Caudate nucleus (tissue), 63 donors: ENCODE measurements at places on chromosomes 7 and 10.

- DNase-seq = no peak
These were observed 23.4 kb downstream of the COX15 start for GRCh38 chr10:99708428-99709012.

- DNase-seq = no peak
These were observed 442.0 kb downstream of the SORCS1 start for GRCh38 chr10:106722524-106722923.

GRCh38 chr10:15859509-15859905, 800 bp downstream of the MINDY3 start:
- DNase-seq = no peak

GRCh38 chr7:132544999-132545398, 31.3 kb downstream of the PLXNA4 start:
- no peak for DNase-seq

GRCh38 chr7:33339074-33339790, 209.9 kb downstream of the BBS9 start:
- no peak for DNase-seq

DNA sequence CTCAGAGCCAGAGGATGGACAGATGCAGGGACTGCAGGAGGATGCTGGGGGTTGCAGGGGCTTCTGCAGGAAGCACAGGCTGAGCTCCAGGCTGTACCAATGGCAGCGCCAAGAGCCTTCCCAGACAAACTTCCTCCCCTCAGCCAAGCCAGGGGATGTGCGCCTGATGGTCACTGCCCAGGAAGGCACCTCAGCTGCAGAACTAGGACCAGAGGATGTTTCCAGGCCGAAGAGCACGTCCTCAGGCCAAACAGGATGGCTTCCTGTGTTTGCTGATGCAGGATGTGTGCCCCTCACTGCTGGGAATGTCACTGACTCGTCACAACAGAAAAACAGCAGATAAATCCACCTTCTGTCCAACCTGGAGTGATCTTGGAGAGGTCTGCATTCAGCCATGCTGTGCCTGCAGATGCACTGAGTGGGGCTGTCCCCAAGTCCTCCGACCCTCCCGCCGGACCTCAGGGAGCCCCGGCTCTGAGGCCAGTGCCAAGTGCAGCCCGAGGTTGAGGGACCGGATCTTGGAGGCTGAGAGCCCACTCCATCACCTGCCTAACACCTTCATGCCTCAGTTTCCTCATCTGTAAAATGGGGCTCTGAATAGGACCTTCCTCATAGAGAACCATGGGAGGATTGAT, 152.5 kb upstream of the CHST15 start:
- DNase-seq = no peak

DNA sequence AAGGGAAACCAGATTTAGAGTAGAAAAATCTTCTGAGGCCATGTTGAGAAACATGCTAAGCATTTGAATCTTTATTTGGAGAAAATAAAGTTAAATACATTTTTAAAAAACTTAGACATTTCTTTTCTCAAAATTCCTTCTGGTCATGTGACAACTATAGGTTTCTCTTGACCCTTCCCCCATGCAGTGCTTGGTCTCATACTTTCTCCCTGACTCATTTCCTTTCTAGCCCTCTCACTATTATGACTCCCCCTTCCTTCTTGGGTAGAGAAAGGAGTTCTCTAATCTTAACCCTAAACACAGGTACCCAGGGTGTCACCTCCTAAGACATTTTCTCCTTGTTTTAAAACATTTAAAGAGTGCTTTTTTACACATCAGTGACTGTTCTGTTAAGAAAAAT, 179.5 kb upstream of the TMEM106B start:
- no peak for DNase-seq

- no peak for DNase-seq
These were observed at the start of gene CUX1 for GRCh38 chr7:101817471-101818286. Gene CUX1 (plus strand): TSS chr7:101817626. CDS start chr7:101817640, 14 bp downstream.

GRCh38 chr7:27164045-27164366, 1.3 kb downstream of the HOXA9 start:
- no peak for DNase-seq

DNA sequence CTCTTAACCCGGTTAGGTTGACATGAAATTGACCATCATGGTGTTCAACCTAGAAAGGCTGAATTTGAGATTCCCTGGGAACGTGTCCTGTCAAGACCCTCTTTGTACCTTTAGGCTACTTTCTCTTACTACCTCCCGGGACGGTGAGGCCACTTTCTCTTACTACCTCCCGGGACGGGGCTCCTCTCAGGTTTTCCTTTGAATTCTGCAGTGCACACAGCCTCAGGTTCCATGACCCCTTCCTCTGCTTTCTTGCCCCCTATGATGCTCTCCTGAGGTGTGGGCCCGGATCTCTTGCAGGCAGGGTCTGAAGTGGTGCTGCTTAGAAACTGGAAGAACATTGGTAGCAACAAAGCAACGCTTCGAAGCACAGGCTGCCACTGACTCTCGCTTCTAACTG, 155.3 kb downstream of the CAMK1D start:
- no peak for DNase-seq

- no peak for DNase-seq
These were observed 41.6 kb downstream of the RBM28 start for GRCh38 chr7:128302139-128302538.

GRCh38 chr7:6589151-6589828, 531 bp upstream of the INTS15 start:
- DNase-seq = no peak

GRCh38 chr7:35384761-35385700, 131.1 kb upstream of the TBX20 start:
- DNase-seq = no peak

GRCh38 chr10:34323192-34323591, 491.9 kb downstream of the PARD3 start:
- DNase-seq = no peak

DNA sequence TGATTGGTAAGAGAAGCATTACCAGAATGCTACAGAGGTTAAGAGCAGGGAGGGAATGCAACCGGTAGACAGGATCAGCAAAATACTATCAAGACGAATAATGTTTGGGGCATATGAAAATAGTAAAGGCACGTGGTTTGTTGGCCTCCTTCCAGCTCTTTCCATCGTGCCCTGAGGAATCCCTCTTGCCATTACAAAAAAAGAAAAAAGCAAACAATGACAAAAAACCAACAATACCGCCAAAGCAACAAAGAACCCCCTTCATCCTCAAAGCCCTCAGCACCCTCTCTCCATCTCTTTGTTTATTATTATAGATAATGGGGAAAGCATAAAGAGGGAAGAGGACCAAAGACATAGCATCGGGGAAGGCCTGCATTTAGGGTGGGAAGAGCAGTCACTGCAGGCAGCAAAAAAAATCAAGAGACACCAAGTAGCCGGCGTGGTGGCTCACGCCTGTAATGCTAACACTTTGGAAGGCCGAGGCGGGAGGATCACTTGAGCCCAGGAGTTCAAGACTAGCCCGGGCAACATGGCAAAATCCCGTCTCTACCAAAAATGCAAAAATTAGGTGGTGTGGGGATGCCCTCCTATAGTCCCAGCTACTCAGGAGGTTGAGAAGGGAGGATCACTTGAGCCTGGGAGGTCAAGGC, 78.0 kb downstream of the HIP1 start:
- DNase-seq = no peak

DNA sequence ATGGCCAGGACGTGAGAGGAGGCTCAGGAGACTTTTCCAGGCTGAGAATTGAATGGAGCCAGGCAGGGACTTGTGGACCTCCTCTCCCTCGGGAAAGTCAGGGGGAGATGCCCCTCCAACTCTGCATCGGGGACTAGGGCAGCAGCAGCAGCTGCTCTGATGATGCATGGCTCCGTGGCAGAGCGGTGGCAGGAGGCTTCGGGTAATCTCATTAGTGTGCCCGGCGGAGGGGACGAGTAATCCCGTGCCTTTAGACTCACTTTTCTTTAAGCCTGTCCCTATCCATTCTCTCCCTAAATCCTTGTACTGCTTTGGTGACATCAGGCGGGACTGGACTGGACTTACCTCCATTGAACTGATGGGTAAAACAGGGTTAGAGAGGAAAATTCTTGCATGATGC, 75.1 kb downstream of the ZMIZ1 start:
- no peak for DNase-seq
